RPMI8226 (cell line): ENCODE measurements at places on chromosomes 4 and X.

DNA sequence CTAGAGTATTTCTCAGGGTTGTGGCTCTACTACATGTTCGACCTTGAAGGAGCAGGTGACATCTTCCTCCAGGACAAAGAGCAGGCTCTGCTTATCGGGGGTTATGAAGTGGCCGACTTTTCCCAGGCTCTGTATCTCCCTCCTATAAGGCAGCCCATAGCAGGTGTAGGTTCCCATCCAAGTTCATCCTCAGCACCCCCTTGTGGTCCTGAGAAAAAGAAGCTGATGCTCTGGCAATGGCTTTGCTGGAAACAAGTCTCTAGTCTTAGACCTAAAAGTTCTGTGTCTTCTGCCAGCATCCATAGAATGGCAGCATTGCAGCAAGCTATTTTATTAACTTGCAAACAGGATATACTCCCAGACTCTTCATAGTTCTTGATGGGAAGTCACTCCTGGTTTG lies 836.6 kb upstream of the PRKX start:
- peak; percentile 9 for DNase-seq

GRCh38 chr4:16729336-16729735 lies 169.1 kb downstream of the LDB2 start:
- no peak for DNase-seq

- DNase-seq = no peak
Measured at GRCh38 chrX:100931925-100932285, 3.2 kb upstream of the XKRX start.

- DNase-seq = peak; percentile 34
Measured at GRCh38 chr4:99821918-99822503, 5.4 kb downstream of the DAPP1 start.

GRCh38 chrX:149760965-149761364 lies 12.9 kb upstream of the HSFX1 start:
- no peak for DNase-seq

- no peak for DNase-seq
Measured at GRCh38 chr4:21469438-21470300, 478.9 kb downstream of the KCNIP4 start.

DNA sequence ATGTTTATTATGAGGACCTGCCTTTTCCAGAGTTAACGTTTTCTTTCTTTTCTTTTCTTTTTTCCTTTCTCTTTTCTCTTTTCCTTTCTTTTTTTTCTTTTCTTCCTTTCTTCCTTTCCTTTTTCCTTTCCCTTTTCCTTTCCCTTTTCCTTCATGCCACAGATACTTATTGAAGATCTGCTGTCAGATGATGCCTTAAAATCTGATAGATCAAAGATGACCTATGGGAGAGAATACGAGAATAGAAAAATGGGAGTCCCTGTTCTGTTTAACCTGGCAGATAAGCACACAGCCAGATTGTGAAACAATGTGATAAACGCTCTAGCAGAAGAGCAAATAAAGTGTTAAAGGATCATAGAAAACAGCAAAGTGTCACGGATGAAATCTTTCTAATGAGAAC lies 38.9 kb downstream of the AFF1 start:
- no peak for DNase-seq

- no peak for DNase-seq
Measured at GRCh38 chr4:85676850-85677590, 202.1 kb downstream of the ARHGAP24 start.

- no peak for DNase-seq
Measured at GRCh38 chr4:48756689-48757220, 23.3 kb downstream of the FRYL start.

GRCh38 chr4:177484613-177485021 lies 42.4 kb upstream of the AGA start:
- no peak for DNase-seq

- DNase-seq = no peak
Measured at GRCh38 chr4:52143815-52144214, 92.7 kb downstream of the SPATA18 start.

DNA sequence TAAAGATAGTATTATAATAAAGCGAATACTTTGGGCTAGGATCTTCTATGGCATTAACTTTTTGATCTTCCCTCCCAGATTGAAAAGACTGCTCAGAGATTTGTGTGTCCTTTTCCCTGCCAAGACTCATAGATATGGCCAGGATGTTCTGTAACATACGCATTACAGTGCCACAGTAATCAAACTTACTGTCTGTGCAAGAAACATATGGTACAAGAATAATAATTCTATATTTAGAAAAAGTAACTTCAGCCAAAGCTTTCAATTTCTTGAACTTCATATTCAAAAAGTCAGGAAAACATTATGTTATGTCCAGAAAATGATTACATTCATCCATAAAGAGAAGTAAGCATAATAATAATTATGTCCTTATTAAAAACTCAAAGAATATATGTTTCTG lies 100.9 kb upstream of the GUCY1A1 start:
- no peak for DNase-seq

GRCh38 chr4:15784959-15785634 lies 7.0 kb downstream of the CD38 start:
- DNase-seq = peak; percentile 89

DNA sequence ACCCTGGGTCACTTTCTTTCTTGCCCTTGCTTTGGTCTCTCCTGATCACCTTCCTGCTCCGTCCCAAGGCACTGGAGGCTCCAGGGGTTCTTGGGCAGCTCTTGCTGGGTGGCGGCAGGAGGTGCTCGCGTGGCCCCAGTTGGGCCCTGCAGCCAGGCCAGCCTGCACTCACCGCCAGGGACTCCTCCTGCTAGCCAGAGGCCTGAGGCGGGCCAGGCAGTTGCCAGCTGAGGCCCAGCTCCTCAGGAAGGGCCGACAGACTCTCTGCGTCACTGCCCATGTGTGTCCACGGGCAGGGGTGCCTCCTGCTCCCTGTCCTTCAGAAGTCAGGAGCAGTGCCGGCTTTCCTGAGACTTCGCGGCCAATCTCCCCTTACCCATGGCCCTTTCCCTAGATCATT lies 9.3 kb downstream of the SUV39H1 start:
- no peak for DNase-seq

DNA sequence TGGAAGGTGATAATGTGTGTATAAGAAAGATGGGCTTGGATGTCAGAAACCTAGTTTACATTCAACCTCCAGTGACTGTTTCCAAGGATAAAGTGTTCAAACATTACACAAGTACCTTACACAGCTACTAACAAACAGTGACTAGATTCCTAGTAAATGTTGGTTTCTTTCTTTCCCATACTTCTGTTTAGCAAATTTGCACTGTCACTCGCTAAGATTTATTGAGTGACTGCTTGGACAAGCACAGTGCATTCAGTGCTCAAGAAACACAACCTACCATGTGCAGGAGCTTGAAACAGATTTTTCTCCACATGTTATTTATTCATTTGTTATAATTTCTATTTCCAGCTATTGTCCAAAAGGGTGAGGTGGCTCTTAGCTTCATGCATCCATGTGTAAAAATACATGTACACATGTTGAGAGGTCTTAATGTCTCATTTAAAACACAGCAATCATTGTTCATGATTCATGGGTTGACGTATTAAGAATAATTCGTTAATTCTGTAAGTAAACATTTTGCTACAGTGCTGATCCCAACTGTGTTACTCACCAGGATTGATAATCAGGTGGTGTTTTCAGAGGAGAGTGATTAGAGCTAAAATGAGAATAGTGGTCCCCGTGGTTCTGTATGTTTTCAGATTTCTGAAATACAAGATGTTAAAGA lies 153.0 kb downstream of the DCLK2 start:
- DNase-seq = no peak

GRCh38 chr4:165345666-165346417 lies 18.4 kb downstream of the MSMO1 start:
- DNase-seq = no peak

- DNase-seq = no peak
Measured at GRCh38 chrX:72030431-72030830, 101.3 kb downstream of the RTL5 start.

DNA sequence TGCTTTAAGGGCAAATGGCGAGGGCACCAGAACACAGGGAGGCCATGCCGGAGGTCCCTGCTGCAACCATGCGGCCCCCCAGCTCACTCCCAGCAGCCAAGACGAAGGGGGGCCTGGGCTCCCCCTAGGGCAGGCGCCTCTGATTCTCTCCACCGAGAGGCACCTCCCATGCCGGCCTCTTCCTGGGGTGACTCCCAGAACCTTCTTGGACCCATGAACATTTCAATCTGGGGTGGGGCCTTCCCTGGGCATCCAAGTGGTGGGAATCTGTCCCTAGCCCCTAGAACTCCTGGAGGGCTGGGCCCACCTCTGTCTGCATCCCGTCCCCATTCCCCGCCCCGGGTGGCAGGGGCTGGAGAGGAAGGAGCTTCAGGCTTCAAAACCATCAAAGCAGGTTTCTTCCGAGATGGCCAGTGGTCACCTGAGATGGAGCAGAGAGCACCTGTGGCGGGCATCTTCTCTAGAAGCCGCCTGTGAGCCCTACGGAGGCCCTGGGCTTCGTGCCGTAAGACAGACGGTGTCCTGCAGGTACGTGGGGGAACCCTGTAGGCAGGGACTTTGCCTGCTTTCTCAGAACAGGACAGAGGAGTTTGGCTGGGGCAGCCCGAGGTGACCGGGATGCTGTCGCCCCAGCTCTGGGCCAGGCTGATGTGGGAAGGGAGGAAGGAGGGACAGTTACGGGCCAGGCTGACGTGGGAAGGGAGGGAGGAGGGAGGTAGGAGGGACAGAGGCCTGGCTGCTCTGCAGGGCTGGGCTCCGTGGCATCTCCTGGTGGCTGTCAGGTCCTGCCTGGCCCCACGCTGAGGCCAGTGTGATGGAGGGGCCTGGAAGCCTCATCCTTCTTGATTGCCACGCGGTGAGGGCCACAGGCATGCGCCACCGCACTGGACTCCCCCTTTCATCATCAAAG lies 6.8 kb upstream of the SLC25A6 start:
- no peak for DNase-seq

- no peak for DNase-seq
Measured at GRCh38 chr4:166134285-166134684, 261.2 kb downstream of the TLL1 start.

DNA sequence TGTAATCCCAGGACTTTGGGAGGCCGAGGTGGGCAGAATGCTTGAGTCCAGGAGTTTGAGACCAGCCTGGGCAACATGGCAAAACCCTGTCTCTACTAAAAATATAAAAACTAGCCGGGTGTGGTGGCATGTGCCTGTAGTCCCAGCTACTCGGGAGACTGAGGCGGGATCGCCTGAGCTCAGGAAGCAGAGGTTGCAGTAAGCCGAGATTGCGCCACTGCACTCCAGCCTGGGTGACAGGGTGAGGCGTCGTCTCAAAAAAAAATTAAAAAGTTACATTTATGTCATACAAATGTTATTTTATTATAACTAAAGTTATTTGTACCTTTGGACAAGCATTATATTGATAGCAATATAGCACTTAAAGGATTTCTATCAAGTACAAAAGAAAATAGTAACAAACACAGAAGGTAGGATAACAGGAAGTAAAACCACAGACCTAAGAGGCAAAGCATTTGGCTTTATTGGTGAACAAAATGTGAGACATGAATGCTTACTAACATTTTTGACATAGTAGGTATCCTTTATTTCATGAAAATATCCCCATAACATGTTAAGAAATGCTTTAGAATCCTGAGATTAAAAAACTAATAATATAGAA lies 51.5 kb downstream of the TMEM165 start:
- no peak for DNase-seq

DNA sequence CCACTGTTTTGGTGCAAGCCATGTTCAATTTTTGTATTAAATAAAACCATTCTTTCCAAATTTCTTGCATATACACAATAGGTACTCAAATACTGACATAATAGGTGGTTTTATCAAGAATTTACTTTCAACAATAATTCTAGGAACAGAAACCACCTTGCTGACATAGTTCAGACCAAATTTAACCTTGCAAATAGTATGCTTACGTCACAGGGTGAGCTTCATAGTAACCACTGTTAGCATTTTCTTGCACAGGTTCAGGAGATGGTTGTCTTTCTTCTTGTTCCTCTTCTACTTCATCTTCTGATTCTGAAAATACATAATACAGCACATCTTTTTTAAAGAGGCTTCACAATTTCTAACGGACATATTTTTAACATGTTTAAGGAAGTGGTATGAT lies 17.6 kb downstream of the G3BP2 start:
- DNase-seq = no peak

GRCh38 chrX:19728915-19729314 lies 158.5 kb downstream of the SH3KBP1 start:
- no peak for DNase-seq

- no peak for DNase-seq
Measured at GRCh38 chr4:8643441-8643840, 50.9 kb downstream of the CPZ start.

DNA sequence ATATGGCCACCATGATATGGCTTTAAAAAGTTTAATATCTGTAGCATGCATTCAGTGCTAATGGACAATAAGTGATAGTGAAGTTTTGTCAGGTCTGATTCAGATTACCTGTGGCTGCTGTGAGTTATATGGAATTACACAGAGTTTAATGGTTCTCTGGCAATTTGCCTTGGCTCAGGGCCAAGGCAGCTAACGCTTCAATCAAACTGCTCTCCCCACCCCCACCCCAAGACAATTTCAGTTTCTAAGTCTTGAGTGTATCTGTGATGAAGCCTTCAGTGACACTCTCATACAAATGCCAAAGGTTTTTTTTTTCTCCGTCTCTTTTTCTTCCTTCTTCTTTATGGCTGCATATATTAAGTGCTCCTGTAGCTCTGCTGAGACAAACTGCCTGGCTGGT lies 106.6 kb downstream of the SHROOM4 start:
- DNase-seq = no peak

DNA sequence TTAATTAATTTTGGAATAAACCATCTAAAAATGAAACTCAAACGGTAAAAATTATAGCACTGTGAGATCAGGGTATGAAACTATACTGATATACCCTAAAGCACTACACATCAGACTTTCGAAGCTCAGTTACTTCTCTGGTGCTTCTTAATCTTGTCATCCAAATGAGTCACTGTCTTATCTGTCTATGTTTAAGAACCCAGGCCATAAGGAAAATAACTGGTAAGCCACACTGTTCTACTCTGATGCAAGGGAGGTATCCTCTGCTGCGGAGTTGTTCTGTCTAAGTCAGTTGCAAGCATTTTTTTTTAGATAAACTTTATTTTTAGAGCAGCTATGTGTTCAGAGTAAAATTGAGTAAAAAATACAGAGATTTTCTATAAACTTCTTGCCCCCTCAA lies 830.8 kb upstream of the POU3F4 start:
- no peak for DNase-seq

- no peak for DNase-seq
Measured at GRCh38 chr4:150161109-150161508, 82.9 kb downstream of the DCLK2 start.

GRCh38 chr4:8238515-8239053 lies 31.0 kb upstream of the HTRA3 start:
- DNase-seq = peak; percentile 40

DNA sequence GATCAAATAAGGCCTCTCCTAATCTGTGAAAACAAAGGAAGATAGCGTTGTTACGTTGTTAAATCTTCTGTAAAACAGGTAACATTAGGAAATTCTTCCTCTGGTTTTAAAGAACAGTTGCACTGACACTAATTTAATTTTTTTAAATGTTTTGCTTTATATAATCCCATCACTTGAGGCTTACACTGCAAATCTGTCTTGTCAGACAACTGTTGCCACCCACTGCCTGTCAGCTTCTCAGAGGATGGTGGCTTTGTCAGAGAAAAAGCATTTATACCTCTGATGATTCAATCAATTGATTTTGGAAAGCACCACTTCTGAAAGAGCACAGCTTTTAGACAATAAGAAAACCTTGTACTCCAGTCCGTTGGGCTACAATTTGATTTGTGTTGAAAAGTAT lies 799.1 kb downstream of the FSTL5 start:
- no peak for DNase-seq

- DNase-seq = no peak
Measured at GRCh38 chr4:10831727-10832408, 147.3 kb upstream of the CLNK start.

- no peak for DNase-seq
Measured at GRCh38 chr4:103425406-103425805, 227.3 kb upstream of the CENPE start.

- no peak for DNase-seq
Measured at GRCh38 chr4:26858035-26858918, 2.4 kb upstream of the STIM2 start.
